ENCODE measurements at places on chromosomes 1 and 21.

DNA sequence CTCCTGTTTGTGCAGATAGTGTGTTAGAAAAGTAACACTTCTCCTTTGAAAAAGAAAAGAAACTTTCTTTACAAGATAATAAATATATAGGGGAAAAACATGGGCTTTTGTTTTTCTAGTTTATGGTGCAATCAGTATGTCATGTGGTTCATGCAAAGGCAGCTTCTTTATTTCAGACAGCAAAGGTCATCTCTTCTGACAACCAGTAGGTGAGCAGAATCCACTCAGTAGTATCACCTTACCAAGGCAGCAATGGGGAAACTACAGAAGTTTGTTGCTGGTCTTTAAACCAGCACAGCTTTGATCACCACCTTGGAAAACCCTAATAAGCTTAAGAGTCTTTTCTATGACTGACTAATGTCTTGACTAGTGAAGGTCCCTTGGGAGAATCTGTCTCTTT, 13.0 kb upstream of the SAMSN1 start:
- no peak for DNase-seq

GRCh38 chr1:15153184-15153841, at the start of gene TMEM51:
TSS of gene TMEM51 (plus strand) at chr1:15153747. CDS start at chr1:15215088, 61,341 bp downstream.
- DNase-seq = no peak

DNA sequence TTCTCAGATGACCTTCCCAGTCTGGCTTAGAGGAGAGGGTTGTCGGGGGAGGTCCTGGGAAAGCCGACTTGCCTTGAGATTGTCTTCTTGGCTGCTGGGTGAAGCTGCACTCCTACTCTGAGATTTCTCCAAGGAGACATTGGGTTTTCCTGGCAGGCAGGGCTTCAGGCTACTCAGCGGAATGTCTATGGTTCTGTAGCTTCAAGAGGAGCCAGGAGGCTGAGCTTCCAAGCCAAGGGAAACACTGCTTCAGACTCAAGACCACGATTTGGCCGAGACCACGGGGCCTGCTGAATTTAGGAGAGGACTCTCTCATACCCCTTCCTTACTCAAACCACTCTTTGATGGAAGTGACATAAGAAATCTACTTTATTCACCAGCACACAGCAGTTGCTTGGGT, 67.8 kb downstream of the NTMT2 start:
- DNase-seq = no peak

DNA sequence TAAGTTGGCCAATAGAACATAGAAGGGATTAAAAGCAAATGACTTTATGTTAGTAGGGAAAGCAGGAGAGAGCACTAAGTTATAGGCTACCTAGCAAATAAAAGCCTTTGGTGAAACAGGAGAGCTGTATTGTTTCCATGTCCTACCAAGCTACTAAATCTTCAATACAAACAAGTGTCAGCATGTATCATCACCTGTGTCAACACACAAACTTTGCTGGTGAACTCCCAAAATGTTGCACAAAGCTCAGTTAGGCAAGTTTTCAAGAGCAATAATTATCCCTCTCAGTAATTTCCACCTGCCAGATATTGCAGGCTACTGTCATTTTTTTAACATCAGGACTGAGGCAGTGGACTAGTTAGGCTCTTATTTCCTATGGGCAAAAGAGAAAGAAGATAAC, 77.7 kb upstream of the ADAM30 start:
- no peak for DNase-seq

DNA sequence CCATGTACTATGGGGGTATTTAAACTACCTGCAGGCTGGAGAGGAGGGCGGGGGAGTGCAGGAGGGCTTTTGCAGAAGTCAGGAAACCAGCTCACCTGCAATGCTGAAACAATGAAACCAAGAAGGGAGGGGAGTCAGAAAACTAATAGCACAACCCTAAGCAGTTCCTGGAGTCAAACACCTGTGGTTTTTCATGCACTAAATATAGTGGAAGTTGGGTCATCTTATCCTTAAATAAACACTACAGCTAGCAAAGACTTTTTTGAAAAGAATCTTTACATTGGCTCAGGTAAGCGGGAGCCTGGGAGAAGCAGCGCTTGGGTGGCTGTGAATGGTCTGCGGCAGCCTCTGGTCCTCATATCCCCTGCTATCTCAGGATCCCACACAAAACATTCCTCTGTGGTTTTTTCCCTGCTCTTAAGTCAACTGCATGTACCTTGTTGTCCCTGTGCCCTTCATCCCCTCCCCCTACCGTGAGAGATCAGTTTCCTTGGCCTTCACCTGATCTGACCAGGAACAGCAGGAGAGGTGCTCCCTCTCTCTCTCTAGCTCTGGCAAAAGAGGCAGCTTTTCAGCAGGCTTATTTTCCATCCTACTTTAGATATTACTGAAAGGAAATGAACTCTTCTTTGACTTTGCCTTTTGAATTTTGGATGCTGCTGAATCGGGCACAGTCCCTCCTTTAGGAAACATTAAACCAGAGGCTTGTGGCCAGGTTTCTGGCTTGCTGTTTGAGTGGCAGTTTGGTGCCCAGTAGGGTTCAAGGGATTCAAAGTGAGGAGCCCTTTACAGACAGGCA, 26.6 kb downstream of the TENT5C start:
- no peak for DNase-seq

GRCh38 chr1:60867782-60868181, 214.6 kb upstream of the NFIA start:
- DNase-seq = no peak

GRCh38 chr1:110485725-110486124, 33.2 kb downstream of the KCNA10 start:
- DNase-seq = no peak

- no peak for DNase-seq
These were observed 13.7 kb downstream of the ZBTB7B start for GRCh38 chr1:155016231-155016831.

GRCh38 chr1:218712677-218713076, 367.5 kb downstream of the TGFB2 start:
- no peak for DNase-seq

GRCh38 chr21:35159881-35160280, 110.8 kb upstream of the RUNX1 start:
- no peak for DNase-seq

- no peak for DNase-seq
These were observed 20.1 kb downstream of the ERI3 start for GRCh38 chr1:44334968-44335367.

DNA sequence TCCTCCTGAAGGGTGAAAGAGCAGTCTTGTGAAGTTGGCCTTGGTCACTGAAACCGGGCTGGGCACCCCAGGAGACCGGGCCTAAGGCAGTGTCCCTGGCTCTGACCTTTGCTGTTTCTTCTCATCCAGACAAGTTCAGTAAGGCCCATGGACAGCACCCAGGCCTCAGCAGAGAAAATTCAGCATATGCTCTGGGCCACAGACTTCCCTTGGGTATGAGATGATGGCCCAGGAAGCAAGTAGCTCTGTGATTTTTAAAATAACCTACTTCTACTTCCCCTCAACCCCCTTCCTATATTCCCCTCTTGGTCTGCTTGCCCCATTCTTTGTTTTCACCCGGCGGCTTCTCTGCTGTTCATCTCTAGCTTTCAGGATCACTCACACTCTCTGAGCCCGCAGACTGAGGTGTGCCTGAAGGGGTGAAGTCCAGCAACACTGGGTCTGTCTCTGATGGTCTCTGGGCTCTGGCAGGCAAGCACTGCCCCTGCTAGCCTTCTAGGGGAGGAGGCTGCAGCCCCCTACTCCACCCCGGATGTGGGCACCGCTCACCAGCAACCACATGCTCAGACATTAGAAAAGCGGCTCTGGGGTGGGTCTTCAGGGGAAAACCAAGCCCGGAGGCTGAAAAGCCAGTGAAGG, 2.9 kb upstream of the GPR25 start:
- no peak for DNase-seq
